ENCODE measurements at places on chromosomes 12 and 14.

- DNase-seq: no peak
These were observed 15.8 kb upstream of the ERGIC2 start for GRCh38 chr12:29396774-29397173.

- no peak for DNase-seq
These were observed 297.9 kb downstream of the BCL11B start for GRCh38 chr14:98974113-98974512.

DNA sequence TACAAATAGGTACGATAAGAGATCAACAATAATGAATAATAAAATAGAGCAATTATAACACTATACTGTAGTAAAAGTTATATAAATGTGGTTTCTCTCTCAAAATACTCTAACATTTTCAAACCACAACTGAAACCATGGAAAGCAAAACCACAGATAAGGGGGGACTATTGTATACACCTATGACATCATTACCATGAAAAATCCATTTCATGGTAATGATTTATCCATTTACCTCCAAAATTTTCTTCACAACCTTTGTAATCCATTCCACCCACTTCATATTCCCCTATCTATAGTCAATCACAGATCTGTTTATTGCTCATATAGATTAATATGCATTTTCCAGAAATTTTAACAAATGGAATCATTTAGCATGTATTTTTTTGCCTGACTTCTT, 163.9 kb upstream of the G2E3 start:
- DNase-seq: no peak

GRCh38 chr14:98903371-98903770, 368.6 kb downstream of the BCL11B start:
- DNase-seq: no peak

DNA sequence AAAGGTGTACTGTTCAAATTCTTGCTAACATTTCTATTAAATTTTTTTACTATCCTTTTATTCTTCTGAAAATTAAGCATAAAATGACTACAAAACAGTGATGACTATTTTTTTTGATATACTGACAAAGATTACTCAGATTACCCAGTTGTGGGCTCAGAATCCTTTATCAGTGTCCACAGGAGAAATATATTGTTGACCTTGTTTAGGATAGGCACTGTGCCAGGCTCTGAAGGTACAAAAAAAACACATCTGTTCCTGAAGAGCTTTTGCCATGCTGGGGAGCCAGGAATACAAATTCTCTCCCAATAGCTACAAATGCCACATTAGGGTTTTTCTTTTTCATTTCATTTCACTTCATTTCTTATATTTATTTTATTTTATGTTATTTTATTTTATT, 26.9 kb upstream of the GCH1 start:
- no peak for DNase-seq

- DNase-seq: no peak
These were observed 98.9 kb downstream of the DENND5B start for GRCh38 chr12:31491841-31492598.

DNA sequence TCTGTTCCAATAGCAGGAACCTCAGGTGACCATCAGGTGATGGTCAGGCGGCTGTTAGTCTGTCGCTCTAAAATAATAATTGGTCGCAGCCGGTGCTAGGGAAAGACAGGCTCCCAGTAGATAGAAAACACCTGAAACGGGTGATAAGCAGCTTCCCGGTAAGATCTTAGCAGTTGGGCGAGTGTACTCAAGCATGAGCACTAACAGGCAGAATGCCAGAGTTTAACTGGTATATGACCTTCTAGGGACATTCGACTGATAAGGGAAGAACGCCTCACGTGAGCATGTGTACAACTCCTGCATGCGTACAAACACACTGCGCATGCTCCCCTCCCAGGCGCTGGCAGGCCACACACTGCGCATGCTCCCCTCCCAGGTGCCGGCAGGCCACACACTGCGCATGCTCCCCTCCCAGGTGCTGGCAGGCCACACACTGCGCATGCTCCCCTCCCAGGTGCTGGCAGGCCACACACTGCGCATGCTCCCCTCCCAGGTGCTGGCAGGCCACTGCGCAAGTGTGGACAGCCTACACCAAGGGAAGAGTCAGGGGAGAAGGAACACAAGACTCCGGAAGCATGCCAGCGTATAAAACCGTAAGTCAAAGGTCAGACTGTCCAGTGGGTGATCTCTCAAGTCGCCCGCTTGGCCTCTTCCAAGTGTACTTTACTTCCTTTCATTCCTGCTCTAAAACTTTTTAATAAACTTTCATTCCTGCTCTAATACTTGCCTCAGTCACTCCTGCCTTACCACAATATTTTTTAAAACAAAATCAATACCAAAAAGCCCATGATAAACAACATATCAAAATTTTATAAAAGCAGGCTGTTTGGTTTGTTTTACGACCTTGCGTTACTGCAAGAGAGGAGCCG, 24.5 kb downstream of the GPRC5D start:
- peak; percentile 45 for DNase-seq

DNA sequence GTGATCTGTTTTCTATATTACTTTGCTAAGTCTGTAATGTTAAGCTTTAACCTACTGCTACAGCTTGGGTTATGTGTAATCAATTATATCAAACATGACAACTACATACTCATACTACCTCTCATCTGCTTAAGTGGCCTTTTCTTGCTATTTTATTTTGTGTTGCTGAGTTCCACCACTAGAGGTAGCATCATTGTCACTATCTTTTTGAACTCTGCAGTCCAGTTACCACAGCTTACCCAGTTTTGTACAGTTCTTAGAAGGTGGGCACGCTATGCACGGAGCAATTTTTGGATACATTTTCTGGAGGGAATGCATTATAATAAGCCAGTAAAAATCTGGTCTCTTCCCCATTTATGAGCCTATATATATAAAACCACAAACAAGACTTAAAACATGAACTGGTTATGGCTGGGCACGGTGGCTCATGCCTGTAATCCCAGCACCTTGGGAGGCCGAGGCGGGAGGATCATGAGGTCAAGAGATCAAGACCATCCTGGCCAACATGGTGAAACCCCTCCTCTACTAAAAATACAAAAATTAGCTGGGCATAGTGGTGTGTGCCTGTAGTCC, 48.5 kb downstream of the SAV1 start:
- DNase-seq: peak; percentile 15

- DNase-seq: no peak
These were observed 156.3 kb upstream of the PDE3A start for GRCh38 chr12:20211981-20212421.

- no peak for DNase-seq
These were observed 400.2 kb upstream of the OR4E1 start for GRCh38 chr14:22073801-22074200.

DNA sequence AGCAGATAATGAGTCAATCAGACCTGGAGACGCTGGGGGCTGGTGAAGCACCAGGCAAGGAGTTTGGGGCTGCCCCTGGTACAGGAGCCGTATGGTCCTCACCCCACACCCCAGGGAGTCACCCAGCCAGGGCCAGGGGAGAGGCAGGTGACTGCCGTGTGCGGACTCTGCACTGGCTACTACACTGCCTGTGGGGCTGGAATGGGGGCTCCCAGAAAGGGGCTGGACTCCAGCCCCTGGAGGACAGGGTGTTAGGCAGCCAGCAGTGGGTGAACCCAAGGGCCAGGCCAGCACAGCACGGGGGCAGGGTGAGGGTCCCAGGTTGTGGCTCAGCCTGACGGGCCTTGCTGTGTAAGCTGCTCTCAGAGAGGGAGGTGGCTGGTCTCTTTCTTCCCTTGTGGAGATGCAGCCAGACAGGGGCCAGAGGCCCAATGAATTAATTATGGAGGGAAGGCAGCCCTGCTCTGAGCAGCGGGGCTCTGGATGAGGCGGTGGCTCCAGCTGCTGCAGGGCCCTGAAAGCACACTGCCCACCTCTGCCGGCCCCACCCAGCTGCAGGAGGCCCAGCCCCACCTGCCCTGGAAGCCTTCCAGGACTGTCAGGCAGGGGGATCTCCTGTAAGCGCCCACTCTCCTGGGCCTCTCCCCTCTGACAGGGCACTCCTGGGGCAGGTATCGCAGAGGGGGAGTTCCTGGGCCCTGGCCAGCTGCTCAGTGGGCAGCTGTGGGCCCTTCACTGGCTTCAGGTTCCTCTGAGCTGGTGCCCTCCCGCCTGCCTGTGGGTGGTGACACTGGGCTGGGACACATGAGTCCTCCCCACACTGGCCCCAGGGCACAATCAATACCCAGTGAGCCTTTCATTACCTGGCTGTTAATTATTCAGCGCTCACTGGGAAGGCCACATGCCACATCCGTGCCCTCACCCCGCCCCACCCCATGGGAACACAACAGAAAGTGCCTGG, 142.5 kb upstream of the C14orf180 start:
- DNase-seq: no peak

GRCh38 chr12:108881953-108882352, 2.1 kb downstream of the DAO start:
- no peak for DNase-seq

GRCh38 chr12:52148464-52149181, 43.2 kb downstream of the KRT80 start:
- no peak for DNase-seq

DNA sequence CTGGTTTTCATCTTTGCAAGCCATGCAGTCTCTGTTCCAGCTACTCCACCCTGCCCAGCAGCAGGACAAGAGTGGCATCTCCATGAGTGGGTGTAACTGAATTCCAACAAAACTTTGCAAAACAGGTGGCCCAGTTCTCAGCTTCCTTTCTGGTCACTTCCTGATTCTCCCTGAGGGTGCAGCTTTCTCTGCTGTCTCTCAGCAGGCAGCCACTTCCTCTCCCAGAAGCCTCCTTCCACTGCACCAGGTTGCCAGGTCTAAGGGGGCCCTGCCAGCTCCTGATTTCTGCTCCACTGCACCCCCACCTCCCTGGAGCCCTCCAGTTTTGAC, 341.0 kb upstream of the FKBP4 start:
- no peak for DNase-seq

DNA sequence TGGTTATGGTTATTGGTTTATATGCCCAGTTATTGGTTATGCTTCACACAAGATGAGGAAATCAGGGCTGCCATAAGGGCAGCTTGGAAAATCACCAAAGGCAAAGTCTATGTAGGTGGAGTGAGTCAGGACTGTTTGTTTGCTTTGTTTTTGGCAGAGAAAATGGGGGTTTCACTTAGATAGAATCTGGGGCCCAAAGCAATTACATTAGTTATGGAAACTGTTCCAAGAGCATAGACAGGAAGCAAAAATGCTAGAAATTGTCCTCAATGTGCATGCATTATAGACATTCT, 2.2 kb downstream of the VAMP1 start:
- no peak for DNase-seq

GRCh38 chr14:77040741-77041653, 12.5 kb upstream of the IRF2BPL start:
- DNase-seq: no peak

DNA sequence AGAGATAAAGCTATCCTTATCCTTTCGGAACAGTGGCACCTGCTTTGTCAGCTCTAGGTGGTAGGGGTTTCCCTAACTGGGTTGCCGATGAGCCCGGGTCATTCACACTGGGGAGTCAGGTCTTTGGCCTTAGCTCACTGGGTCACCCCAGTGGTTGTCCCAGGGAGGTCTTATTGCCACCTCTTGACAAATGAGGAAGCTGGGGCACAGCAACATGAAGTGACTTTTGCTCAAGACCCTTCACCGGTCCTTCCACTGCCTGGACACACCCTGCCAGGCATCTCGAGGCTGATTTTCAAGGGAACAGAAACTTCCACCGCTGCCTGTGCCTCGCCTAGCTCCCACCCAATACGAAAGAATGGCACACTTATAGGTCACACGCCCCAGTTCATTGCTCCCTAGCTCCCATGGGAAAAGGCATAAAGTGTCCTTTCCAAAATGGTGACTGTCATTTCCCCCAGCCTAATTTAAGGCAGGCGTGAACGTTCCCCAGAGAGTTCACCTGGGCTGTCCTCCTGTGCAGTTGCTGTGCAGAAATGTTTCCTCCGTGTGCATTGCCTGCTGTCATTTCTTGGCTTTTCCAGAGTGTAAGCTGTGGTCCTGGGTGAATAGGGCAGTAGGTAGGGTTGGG, 156.1 kb upstream of the CCND2 start:
- no peak for DNase-seq

DNA sequence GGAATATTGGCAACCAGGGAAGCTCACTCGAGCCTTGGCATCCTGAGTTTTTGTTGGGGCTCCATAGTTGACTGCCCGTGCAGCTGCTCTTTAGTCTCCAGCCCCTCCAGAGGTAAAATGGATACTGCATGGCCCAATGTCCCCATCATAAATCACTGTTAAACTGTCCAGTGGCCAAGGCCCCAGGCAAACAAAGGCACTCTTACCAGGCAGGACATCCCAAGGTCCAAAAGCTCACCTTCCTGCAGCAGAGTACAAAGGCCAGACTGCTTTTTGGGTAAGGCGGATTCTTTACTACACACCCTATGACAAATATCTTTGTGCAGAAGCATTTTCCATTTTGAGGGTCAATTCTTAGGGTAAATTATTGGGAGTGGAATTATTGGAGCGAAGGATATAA, 81.1 kb downstream of the GPATCH2L start:
- DNase-seq: no peak

- no peak for DNase-seq
These were observed 11.3 kb downstream of the NOS1 start for GRCh38 chr12:117350140-117350539.

DNA sequence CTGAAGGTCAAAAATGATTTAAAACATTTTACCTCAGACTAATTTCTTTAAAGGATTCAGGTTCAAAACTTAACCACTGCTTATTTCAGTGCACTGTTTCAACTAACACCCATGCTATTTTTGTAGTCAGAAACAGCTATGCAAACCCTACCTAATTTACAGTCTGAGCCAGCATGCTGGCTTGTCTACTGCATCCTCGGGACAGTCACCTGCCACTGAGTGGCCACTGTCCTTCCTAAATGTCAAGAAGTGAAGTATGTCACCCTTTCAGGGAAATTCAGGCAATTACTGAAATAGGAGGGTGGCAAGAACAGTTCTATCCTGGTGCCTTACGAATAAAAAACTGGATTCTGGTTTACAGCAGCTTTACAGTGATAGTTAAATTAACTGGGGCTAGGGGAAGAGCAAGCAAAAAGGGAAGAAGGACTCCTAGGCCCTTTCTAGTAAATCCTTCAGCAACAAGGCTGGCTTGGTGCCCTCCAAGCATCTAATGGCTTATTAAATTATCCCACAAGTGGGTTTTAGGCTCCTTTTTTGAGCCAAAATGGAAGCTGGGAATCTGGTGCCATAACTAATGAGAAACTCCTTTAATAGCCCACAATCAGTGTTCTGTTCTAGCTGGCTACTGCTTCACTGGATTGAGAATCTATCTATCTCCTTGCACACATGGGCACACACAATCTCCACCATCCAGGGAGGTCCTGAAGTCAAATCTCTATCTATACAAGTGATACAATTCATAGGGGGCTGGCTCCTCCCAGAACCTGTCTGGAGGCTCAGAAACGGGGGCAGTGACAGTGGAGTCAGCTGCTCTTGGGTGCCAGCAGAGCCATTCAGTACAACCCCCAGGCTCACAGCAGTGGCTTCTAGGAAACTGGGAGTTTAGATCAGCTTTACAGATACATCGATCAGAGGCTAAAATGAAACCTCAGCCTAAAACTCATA, 43.4 kb downstream of the SH2B3 start:
- DNase-seq: no peak

DNA sequence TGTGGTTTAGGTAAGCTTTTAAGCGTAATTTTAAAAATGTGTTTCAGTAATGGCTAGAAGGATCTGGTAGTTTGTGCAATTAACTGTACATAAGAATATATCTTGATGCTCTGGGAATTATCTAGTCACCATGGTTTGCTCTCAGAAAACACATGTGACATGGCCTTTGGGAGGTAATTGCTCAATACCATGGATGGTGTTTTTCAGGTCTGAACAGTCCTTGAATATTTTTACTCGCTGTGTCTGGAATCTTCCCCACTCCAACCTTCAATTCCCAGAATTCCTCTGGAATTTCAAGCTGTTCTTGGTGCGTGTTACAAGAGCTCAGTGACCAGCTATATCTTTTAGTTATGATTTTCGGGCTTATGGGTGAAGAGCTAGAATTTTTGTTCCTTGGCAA, 85.3 kb downstream of the DAAM1 start:
- DNase-seq: no peak
